ENCODE measurements at places on chromosomes 5 and 9. TPM values are rescaled to one million over a fixed set of nuclear protein-coding genes. Genes with fewer than 3 reads are reported as not detected.

CARTPT gene
- total RNA-seq: not detected

F2RL2 gene
- 260 TPM for total RNA-seq

SPINK6 gene
- total RNA-seq: not detected

VCAN gene
- total RNA-seq: 27.1 TPM

PCDHGC5 gene
- total RNA-seq: 0.18 TPM

RGS3 gene
- 117 TPM for total RNA-seq

FCN2 gene
- not detected for total RNA-seq

SLC1A3 gene
- not detected for total RNA-seq

CDHR2 gene
- not detected for total RNA-seq

ADRB2 gene
- total RNA-seq: not detected

TIMD4 gene
- total RNA-seq: not detected

SEMA5A gene
- total RNA-seq: 0.95 TPM

CCL27 gene
- not detected for total RNA-seq

SHC3 gene
- total RNA-seq: not detected

ADCY2 gene
- total RNA-seq: not detected
